Activated CD4-positive, alpha-beta T cell treated with anti-CD3 and anti-CD28 coated beads, Interleukin-2, amount 50 U/mL, for 24 hours (primary cell): ENCODE measurements at places on chromosomes 12 and 14.

- no peak for DNase-seq
Observed at GRCh38 chr14:23438101-23438971, 2.9 kb upstream of the MYH7 start.

DNA sequence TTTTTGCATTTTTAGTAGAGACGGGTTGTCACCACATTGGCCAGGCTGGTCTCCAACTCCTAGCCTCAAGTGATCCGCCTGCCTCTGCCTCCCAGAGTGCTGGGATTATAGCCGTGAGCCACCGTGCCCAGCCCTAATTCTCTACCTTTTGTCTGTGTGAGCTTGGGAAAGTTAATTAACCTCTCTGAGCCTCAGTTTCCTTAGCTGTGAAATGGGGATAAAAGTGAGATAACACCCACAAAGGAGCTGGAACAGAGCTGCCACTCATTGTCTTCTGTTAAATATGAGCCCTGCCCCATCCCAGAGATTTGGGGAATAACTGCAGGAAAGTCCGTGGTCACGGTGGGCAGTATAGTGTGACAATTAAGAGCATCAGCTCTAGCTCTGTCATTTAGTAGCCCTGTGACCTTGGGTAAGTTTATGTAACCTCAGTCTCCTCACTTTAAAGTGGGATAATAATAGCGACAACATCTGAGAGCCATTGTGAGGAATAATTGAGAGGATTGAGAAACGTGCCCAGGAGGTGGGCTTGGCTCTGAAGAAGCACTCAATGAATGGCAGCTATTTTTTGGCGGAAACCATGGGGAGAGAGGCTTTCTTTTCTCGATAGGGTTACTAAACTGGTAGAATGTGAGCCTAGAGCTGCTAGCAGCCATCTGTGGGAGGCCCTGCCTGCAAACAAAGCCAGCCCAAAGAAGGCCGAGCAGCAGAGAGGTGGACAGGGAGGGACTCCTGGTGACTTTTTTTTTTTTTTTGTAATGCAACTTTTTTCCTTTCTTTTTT lies 60.8 kb upstream of the MED13L start:
- DNase-seq, result no peak

GRCh38 chr12:38162708-38163441 lies 153.7 kb upstream of the ALG10B start:
- DNase-seq, result no peak

DNA sequence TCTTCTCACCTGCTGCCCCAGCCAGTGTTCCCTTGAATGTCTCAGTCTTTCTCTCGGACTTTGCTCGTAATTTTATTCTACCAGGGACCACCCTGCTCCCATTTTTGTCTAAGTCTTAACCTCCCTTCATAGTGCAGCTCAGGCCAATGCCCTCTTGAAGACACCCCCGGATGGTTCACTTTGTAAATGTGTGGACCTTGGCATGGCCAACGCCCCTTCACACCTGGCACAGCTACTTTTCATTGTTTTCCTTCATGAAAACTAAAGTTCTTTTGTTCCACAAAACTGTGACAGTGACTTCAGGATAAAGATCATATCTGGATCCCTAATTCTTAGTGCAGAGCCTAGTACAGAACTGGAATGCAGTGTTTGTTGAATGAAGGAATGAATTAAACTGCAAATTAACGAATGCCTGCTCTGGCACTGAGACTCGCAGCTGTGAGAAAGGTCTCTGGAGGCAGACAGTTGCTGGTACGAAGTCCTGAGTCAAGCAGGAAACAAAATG lies 3.5 kb upstream of the RNASE4 start:
- no peak for DNase-seq

DNA sequence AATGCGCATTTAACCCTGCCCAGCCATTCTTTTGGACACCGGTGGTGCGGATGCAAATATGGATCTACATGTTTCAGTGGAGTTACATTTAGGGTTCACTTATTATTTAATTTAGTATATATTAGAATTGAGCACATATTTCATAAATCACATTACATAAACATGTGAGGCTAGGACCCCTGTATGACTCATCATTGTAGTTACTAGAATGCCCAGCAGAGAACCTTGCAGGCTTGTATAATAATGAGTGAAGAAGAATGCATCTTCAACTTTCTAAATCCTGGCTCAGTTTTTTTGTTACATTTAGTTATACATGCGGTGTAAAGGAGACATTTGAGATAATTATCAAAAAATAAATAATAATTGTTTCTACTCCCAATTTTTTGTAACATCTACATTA lies 369.0 kb downstream of the ATP23 start:
- DNase-seq, result no peak

DNA sequence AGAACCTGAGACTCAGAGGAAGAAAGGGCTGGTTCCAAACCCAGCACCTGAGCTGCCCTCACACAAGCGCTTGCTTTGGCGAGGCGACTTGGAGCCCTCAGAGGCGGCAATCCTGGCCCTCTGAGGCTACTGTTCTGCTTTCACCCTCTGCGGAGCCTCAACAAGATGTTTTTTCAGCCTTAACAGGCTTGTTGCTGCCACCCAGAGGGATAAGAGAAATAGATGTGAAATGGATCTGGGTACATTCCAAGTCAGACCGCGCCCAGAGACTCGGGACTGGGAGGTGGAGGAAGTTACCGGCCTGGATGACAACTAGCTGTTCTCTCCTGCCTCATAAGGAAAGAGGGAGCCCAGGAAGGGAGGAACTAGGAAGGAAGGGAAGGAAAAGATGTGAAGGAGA lies 89.6 kb downstream of the TTC7B start:
- no peak for DNase-seq

GRCh38 chr14:92958373-92959188 lies 35.6 kb downstream of the CHGA start:
- no peak for DNase-seq

DNA sequence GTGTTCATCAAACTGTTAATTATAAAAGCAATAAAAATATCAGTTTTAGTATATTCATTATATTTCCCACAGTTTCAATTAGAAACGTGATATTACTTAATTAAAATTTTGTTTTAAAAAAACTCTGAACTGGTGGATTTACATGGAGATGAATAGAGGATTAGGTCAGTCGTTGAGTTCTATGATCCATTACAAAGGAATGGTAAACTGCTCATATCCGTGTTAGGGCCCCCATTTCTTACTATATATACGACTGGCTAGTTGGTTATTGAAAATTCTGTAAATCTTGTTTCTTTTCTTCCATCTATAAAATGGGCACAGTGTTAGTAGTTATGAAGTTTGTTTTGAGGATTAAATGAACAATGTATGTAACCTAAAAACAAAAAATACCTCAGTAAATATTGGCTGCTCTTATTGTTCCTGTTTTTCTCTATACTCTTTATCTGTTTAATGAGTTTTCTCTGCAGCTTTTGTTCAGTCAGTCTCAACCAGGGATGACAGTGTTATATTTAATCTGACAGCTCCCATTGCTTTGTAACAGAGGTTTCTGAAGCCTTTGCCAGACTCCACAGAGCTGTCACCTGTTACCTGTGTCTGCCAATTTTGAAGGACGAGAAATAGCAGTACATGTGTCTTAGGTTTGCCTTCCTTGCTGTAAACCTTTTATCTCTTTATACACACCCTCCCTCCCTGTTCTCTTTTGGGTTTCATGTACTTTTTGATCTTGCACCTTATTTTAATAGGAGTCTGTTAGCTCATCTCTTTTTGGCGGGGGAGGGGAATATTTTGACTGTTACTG lies 41.5 kb downstream of the FRS2 start:
- DNase-seq, result no peak

GRCh38 chr12:109871668-109872314 lies 8.6 kb downstream of the GLTP start:
- no peak for DNase-seq

- no peak for DNase-seq
Observed at GRCh38 chr14:94292872-94293577, at the start of gene SERPINA10. SERPINA10 (minus strand) TSS chr14:94293268; CDS start chr14:94290593, 2,675 bp downstream.

GRCh38 chr12:6745741-6746525 lies 7.0 kb downstream of the MLF2 start:
- DNase-seq, result no peak

GRCh38 chr12:46523863-46524770 lies 151.5 kb upstream of the SLC38A2 start:
- DNase-seq, result no peak

- DNase-seq, result no peak
Observed at GRCh38 chr12:116650585-116651087, 87.2 kb downstream of the SPRING1 start.

- DNase-seq, result no peak
Observed at GRCh38 chr14:63650256-63650952, 8.7 kb upstream of the WDR89 start.

DNA sequence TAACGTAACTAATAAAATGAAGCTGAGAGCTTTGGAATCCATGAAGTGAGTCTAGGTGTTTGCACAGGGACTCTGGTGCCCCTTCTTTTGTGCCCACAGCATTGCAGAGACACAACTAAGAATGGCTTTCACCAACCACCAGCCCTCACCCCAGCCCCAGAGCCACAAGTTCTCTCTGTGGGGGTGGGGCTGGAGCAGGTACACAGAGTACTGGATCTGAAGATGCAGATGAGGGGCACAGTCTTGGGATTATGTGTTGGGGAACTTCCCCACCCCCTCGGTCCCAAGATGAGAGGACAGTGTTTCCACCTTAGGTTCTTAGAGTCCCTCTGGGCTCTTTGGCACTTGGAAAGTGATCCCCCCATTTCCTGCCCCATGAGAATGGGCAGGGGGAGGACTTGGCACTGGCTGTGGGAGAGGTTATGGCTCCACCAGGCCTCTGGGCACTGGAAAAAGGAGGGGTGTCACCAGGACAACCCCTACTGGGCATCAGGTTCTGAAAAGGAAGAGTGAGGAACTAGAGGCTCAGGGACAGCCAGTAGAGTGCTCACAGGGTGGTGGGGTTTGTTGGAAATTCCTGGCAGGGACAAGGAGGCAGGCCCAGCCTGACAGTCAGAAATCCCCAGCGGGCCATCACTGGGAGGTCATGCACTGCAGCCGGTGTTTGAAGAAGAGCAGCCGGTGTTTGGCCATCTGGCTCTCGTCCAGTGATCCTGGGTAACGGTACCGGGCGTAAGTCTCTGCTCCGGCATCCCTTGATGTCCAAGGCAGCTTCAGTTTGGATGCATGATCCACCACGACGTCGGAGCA lies 6.7 kb downstream of the B4GALNT1 start:
- DNase-seq, result no peak

- DNase-seq, result no peak
Observed at GRCh38 chr12:68310370-68310769, 21.8 kb downstream of the MDM1 start.

DNA sequence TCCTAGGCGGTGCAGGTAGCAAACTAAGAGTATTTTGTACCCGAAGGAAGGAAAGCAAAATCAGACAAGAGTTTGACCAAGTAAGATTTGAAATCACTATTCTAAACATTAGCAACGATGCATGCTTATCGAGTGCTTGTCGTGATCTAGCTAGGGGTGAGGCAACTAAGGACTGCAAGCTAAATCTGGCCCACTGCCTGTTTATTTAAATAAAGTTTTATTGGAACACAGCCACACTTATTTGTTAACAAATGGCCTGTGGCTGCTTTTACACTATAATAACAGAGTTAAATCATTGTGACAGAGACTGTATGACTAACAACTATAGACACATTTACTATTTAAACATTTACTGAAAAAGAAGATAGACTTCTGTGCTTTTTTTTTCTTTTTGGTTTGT lies 983.6 kb downstream of the VRK1 start:
- no peak for DNase-seq

DNA sequence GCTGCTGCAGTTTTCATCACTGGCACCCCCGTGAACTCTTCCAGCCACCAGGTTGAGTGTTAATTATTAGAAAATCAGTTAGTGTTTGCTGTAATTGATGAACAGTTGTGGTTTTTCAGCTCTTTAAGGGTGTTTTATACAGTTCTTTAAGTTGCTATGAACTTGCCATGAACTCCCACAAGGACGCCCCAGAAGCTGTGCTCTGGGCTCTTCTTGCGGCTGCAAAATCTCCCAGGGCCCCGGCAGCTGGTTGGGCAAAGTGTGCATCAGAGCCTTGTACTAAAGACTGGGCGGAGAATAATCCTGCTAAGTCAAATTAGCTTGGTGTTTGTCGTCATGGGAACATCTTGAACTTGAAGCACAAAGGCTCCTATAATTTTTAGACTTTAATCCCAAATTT lies 82.2 kb downstream of the EML1 start:
- DNase-seq, result no peak

- DNase-seq, result no peak
Observed at GRCh38 chr14:61553730-61554641, 141.3 kb upstream of the HIF1A start.

- DNase-seq, result no peak
Observed at GRCh38 chr14:86050072-86050683, 520.2 kb downstream of the FLRT2 start.

- no peak for DNase-seq
Observed at GRCh38 chr14:60250257-60251035, 1.4 kb downstream of the PPM1A start.

DNA sequence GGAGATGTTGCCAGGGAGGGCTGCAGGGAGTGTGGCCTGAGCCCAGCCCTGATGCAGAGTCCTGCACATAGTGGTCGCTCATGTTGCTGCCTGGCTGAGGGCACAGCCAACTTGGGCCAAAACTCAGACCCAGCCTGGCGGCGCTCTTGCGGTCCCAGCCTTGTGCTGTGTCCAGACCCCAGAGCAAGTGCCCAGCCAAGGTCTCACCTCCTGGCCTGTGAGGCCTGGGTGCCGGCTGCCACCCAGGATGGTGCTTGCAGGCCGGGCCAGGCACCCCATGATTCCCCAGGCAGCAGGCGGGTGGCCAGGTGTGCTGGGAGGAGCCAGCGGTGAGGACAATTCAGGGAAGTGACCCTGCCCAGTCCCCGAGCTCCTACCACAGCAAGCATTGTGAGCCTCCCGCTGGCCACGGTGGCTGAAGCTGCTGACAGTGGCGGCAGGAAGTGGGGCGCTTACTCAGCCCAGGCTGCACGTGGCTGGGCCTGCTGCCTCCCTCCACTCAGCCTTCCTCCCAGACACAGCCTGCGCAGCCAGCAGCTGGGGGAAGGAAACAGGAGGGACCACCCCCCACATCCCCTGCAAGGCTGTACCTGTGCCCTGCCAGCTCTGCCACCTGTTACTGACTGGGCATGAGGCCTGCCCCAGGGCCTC lies 17.7 kb upstream of the PGF start:
- DNase-seq, result no peak

DNA sequence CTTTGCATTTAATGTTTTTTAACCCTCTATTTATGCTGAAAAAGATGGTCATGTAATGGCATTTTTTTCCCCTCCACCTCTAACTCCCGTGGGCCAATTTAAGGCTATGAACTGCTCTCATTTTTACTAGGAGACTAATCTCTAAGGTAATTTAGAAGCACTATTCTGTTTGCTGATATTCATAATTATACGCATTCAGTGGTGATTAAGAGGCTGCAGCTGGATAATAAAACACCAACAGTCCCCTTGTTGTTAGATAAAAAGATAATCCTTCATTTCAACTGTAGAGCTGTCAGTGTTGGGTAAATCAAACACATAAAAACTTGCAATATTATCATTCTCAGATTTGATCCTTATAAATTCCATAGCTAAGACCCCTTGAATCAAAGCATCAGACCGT lies 8.9 kb downstream of the MYO1H start:
- DNase-seq, result no peak

- no peak for DNase-seq
Observed at GRCh38 chr12:84497819-84498218, 414.8 kb downstream of the SLC6A15 start.

GRCh38 chr14:80456209-80456608 lies 244.9 kb upstream of the DIO2 start:
- no peak for DNase-seq

GRCh38 chr14:104876251-104876699 lies 11.2 kb downstream of the CEP170B start:
- no peak for DNase-seq
